ENCODE measurements at places on chromosomes 1 and 21.

- no peak for DNase-seq
These were observed 120.2 kb downstream of the TLR5 start for GRCh38 chr1:223022641-223023473.

GRCh38 chr1:10728595-10729410 lies 67.6 kb downstream of the CASZ1 start:
- DNase-seq: no peak

GRCh38 chr1:171583591-171584201 lies 38.3 kb upstream of the MYOCOS start:
- DNase-seq: no peak

- DNase-seq: no peak
These were observed 175.7 kb downstream of the ST6GALNAC3 start for GRCh38 chr1:76250271-76250670.

DNA sequence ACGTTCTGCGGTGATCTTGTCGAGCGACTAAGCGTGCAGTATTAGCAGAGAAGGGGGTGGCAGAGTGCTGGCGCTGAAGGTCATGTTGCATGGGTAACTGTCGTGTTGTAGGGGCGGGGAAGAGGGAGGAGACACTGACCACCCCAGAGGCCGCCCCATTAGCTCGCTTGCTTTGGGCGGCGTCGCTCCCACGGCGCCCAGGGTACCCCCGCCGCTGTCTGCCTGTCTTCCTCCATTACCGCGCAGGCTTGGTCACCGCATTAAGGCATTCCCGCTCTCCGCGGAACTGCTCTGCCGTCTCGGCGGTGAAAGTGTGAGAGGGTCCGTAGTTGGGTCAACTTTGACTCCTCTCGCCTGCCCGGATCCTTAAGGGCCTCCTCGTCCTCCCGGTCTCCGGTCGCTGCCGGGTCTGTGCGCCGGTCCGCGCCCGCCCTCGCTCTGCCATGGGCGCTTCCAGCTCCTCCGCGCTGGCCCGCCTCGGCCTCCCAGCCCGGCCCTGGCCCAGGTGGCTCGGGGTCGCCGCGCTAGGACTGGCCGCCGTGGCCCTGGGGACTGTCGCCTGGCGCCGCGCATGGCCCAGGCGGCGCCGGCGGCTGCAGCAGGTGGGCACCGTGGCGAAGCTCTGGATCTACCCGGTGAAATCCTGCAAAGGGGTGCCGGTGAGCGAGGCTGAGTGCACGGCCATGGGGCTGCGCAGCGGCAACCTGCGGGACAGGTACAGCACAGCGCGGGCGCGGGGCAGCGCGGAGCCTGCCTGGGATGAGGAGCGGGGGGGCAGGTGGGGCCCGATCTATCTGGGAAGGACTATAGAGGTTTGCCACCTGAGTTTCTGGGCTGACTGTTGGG lies at the start of gene MTARC2:
TSS of gene MTARC2 (plus strand) at position 234 of the 846 bp plus-strand sequence. CDS start at position 444, 210 bp downstream.
- DNase-seq: peak; percentile 88
